ENCODE measurements at places on chromosomes 2 and 18.

DNA sequence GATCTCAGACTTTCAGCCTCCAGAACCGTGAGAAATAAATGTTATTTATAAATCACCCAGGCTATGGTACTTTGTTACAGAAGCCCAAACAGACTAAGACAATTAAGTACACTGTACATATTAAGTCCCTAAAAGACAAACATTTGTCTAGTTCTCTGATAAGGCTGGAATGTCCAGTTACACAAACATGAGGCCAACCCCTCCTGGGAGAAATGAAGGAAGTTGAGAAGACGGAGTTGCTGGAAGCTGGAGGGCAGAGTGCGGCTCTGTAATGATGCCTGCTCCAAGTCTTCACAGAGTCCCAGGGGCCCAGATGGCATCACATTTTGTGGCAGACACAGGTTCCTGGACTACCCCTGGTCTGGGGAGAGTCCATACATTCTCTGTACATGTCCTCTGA is 79.2 kb upstream of the ST8SIA3 start:
- DNase-seq = no peak

DNA sequence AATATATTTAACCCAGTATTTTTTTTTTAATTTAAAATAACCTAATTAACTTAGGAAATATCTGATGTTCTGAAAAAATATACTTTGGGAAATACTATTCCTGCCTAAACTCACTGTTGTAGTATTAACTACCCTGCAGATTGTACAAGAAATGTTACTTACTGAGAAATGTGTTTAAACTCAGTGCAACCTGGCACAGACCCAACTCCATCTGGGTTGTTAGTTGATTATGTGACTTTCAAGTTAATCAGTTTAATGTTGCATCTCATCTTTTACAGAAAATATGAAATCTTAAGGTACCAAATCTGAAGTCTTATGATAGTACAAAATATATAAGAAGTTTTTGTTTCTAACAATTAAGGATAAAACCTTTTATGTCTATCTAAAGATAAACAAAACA is 27.3 kb downstream of the VAPA start:
- no peak for DNase-seq

DNA sequence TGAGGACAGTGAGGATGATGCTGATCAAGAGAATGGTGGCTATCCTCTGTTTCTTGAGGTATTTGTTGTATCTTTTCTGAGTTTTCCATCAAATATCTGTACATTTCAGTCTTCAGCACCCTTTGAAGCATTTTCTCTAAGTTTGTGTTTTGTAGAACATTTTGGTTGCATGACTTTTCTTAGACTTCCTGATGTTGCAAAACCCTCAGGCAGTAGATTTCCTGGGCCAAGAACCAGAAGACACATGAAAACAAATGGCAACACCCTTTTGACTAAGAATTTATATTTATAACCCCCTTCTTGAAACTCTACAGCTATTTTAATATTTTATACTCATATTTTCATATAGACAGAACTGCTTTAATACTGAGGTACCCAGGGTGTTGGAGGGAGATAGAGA is 16.2 kb downstream of the HNMT start:
- DNase-seq = no peak

- peak; percentile 13 for DNase-seq
Measured at GRCh38 chr2:232521959-232522622, 1.9 kb downstream of the PRSS56 start.
